ENCODE measurements at places on chromosomes 4 and X. TPM values are rescaled to one million over a fixed set of nuclear protein-coding genes. Genes with fewer than 3 reads are reported as not detected.

The SLC16A2 gene
- 2.0 TPM for total RNA-seq

- DNase-seq = no peak
Measured at GRCh38 chr4:182137343-182137742, 105.9 kb upstream of the TENM3 start.

DNA sequence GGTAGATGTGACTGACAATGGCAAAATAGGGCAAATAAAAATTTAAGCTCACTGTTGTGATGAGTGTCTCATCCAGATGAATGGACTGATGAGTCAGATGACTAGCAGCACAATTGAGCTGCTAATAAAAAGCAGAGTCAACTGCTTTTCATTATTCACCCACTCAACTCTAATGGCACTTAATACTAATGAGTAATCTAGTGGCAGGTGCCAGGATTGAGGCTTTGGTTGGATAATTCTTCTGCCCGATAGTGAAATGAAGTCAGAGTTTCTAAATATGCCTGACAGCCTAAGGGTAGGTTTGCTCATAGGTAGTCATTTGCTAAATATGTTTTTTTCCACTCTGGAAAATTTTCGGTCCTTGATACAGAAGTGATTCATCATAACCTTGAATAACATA lies 10.4 kb downstream of the OGT start:
- DNase-seq = no peak

DNA sequence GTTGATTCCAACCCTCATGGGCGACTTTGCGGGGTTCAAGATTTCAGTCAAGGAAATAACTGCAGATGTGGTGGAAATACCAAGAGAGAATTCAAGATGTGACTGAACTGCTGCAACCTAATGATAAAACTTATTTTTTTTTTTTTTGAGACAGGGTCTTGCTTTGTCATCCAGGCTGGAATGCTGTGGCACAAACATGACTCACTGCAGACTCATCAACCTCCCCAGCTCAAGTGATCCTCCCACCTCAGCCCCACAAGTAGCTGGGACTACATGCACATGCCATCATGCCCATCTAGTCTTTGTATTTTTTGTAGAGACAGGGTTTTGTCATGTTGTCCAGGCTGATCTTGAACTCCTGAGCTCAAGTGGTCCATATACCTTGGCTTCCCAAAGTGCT lies 19.5 kb upstream of the WDFY3 start:
- DNase-seq = no peak

Measured in upper lobe of left lung (tissue), 6 donors.